CD4-positive, alpha-beta T cell (primary cell): ENCODE measurements at places on chromosomes 11 and 22. TPM values are rescaled to one million over a fixed set of nuclear protein-coding genes. Genes with fewer than 3 reads are reported as not detected.
A peak's percentile ranks its signal among the peaks of the same experiment; 100 is the strongest.

GRCh38 chr22:40511604-40512003 lies 124.9 kb downstream of the MRTFA start:
- DNase-seq = no peak

- DNase-seq = peak; percentile 27
These were observed 28.1 kb downstream of the IGSF9B start for GRCh38 chr11:133928628-133929059.

DNA sequence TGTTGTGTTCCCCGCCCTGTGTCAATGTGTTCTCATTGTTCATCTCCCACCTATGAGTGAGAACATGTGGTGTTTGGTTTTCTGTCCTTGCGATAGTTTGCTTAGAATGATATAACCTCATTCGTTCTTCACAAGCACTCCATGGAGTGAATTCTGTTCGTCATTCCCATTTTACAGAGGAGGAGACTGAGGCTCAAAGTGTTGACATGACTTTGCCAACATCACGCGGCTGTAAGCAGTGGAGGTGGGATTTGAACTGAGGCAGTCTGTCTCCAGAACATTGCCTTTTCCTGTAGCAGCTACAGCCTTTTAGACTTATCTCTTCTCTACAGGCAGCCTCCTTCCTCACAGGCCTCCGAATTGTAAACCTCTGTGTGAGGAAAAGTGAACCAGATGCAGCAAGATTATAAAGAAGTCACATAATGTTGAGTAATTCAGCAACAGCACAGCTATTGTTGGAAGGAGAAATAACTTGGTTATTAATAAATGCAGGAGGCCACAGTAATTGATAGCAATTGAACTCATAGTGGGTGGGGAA lies 74.6 kb downstream of the MYO18B start:
- no peak for DNase-seq

GRCh38 chr11:44568331-44568657 lies 2.8 kb downstream of the CD82 start:
- DNase-seq = no peak

- no peak for DNase-seq
These were observed 52.4 kb downstream of the CELSR1 start for GRCh38 chr22:46484861-46485595.

DNA sequence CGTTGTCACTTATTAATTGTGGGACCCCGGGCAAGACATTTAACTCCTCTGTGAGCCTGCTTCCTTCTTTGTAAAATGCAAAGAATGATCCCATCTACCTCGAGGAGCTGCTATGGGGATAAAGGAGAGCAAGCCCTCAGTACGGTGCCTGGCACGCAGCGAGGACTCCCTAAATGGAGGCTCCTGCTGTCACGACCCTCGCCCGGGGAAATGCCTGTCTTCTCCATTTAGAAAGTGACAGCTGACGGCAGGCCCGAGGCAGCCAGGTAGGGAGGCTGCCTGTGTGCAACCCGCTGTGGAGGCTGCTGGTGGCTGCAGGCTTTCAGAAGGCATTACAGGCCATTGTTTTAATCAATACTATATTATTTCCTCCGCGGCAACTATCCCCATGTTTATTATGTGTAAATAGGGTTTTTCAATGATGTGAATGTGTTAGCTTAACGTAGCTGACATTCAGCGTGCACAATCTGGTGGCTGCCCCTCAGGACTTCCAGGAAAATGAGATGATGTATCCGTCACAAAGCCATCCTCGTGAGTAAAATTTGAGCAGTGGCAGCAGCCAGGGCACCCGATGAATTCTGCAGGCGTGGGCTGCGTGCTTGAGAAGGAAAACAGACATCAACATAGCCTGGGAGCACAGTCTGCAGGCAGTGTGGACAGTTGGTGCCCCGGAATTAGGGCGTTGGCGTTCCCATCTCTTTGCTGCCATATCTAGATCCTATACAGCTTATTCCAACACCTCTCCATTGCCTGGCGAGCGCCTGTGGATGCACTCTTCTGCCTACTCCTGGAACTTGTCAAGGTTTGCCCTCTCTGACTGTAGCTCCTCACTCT lies 228.3 kb downstream of the ST3GAL4 start:
- no peak for DNase-seq

DNA sequence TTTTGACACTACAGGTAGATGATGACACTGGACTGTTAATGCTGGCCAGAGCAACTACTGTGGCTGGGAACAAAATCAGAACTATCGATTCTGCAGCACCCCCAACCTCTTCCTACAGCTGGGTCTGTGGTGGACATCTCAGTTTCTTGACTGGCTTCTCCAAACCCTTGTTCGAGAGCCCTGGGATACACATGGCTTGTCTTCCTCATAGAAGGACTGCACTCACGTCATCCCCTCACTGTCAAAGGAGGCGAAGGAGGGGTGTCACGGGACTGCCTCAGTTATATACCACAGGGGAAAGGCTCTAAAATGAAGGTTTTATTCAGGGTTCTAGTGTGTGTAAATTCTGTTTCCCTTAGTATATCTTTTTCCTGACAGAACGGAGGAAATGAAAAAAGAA lies 44.9 kb downstream of the PITPNB start:
- DNase-seq = no peak

MICAL2 gene
- total RNA-seq = 14.1 TPM

GLYAT gene
- total RNA-seq = not detected

PANX3 gene
- total RNA-seq = not detected

OR10A4 gene
- total RNA-seq = not detected

HDHD5 gene
- total RNA-seq = 11.0 TPM

NRIP3 gene
- total RNA-seq = 4.9 TPM
